ENCODE measurements at places on chromosomes 6 and 20.

GRCh38 chr6:141117874-141118273, 1014.9 kb upstream of the GJE1 start:
- no peak for DNase-seq

DNA sequence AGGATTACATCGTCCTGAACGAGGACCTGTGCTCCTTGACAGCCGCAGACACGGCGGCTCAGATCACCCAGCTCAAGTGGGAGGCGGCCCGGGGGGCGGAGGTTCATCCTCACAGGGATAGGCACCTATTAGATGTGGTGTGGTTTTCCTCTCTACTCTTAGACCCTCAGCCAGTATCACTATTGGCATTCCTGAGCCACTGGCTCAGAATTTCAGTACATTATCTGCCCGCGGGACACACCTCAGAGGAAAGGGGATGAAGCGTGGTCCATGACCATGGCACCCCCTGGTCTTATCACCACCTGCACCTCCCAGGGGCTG, 34.6 kb upstream of the HLA-G start:
- DNase-seq: no peak

GRCh38 chr20:48107560-48107959, 322.3 kb upstream of the SULF2 start:
- no peak for DNase-seq

- DNase-seq: no peak
Observed at GRCh38 chr20:35641743-35642142, 23.0 kb downstream of the CPNE1 start.

DNA sequence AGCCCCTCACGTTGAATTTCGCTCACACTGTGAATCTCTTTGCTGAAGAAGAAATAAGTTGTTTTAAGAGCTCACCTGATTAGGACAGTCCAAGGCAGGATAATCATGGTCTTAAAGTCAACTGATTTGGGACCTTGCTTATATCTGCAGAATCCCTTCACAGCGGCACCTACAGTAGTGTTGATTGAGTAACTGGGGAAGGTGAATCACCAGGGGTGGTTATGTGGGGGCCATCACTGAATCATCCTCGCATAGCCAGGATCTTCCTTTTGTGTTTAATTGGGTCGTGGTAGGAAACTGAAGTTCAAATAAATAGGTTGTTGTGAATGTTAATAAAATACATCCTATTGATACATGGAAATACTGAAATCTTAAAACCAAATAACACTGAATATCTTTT, 20.2 kb upstream of the MICA start:
- no peak for DNase-seq

DNA sequence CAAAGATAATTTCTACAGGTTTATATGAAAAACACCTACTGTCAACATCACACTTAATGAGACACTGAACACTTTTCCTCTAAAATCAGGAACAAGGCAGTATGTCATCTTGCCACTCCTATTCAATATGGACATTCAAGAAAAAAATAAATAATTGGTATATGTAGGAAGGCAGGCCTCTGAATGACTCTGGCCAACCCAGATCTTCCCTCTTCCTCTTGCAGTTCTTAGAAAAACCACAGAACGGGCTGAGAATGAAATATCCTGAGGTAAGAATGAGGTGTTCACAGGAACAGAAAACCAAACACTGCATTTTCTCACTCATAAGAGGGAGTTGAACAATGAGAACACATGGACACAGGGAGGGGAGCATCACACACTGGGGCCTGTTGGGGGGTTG, 1207.2 kb upstream of the CITED2 start:
- no peak for DNase-seq

DNA sequence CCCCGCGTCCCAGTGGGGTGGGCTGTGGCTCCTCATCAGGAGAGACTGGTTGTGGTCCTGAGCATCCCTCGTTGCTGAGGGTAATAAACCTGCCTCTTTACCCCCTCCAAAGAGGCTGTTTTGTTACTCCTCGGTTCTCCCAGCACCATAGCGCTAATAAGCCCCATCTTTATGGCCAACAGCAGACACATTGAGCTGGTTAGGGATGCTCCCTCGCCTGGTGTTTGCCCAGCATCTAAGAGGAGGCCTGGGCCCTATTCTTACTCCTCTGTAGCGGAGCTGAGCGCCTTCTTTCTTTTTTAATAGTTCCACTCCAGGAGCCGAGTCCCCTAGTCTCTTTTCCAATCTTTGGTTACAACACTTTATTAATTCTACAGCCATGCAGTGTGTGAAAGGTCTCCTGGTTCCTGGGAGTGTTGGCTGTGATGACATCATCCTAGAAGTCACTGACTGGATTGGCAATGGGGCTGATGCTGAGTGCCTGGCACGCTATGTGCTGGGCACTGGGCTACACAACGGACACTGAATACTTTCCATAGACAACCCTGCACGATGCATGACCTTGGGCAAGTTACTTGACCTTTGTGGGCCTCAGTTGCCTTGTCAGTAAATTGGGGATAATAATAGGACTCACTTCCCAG, 50.6 kb upstream of the CCDC167 start:
- no peak for DNase-seq

- DNase-seq: no peak
Observed at GRCh38 chr6:150775415-150776203, 89.9 kb upstream of the MTHFD1L start.

DNA sequence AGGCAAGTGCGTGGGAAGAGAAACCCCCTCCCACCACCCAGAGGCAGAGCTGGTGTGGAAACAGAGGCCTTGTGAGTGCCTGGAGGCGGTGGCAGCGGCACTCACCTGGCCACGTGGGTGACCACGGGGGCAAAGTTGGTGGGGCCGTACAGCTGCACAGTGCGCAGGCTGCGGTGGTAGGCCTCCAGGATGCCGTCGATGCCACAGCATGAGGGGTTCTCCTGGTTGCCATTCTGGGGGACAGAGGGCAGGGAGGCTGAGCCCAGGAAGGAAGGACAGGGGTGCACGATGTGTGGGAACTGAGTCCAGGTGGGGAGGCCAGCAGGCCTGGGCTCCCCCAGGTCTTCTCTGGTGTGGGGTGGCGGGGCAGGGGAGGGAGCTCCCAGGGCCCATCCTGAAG, 47.7 kb downstream of the RAB44 start:
- no peak for DNase-seq

- DNase-seq: peak; percentile 94
Observed at GRCh38 chr20:58890518-58891085, 38.1 kb downstream of the GNAS start.

GRCh38 chr6:142165227-142165626, 18.2 kb downstream of the VTA1 start:
- no peak for DNase-seq

GRCh38 chr6:119384444-119384843, 34.9 kb upstream of the MAN1A1 start:
- no peak for DNase-seq

DNA sequence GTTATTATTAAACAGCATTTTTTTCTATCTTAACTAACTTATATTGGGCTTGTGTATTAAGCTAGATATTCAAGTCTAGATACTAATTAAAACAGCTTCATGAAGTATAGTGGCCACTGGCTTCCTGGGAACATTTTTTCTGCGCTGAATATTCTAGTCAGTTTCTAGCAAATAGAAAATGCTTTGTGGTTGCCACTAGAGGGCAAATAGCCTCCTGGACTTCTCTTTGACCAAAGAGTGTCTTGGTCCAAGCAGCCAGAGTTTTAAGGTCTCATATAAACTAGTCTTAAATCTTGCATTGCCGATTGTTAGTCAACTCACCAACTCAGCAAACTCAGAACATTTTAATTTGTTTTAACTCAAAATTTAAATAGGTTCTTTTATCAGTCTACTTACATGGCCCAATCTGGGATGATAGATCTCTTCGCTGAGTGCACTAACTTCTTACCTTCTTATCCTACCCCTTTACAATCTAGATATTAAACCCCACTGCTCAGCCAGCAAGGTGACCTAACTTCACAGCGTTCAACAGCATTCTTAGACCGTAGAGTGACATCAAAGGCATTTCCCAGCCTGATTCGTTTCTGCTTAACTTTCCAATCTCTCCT, 24.6 kb upstream of the ID4 start:
- DNase-seq: no peak

DNA sequence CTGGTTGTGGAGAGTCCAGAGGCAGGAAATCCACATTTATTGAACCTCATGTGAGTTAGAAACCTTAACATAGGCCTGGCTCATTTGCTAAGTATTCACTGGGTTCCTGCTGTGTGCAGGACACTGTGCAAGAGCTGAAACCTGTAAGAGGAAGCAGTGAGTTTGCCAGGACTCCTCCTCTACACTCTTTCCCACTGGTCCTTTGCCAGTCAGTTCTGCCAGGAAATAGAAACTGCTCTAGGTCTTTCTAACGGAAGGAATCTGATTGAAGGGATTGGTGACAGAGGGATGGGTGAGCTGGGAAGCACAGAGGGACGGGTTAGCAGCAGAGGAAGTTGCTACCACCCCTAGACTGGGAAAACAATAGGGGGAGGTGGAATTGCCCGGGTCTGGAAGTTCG, 234.2 kb upstream of the ECI2 start:
- no peak for DNase-seq

- no peak for DNase-seq
Observed at GRCh38 chr6:32883789-32884188, 29.8 kb downstream of the PSMB9 start.

DNA sequence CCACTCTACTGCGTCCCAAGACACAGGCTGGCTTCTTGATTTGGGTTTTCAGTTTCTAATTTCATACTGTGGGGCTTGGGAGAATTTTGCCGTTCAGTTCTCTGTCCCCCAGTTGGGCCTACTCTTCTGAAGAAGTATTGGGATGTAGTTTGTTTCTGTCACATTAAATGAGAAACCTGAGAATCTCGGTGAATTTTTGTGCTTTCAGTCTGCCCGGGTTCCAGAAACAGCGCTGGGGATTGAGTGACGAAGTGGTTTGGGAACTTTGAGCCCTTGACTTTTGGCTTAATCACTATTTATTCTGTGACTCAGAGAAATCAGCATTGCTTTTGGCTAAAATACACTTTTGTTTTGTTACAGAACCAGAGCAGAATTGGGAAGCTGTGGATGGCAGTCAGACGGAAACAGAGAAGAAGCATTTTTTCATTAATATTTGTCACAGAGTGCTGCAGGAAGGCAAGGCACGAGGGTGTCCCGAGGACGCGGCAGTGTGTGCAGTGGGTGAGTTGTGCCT, 74.0 kb downstream of the IGF2R start:
- no peak for DNase-seq

- no peak for DNase-seq
Observed at GRCh38 chr6:46788791-46789190, 4.4 kb upstream of the MEP1A start.

DNA sequence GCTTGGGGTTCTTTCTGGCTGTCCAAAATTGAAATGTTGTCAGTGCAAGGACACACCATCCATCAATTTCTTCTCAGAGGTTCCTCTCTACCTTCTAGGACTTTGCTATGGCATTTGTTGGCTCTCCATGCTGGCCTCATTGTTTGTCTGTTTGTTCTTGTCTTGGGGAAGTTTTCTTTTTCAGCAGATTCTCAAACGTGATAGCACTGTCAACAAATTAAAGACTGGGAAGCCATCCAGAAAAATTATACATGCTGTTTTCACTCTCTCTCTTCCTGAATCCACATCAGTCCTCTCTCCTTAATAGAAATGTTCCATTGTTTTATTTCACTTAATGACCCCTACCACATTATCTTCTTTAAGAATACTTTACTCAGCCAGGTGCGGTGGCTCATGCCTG, 130.4 kb downstream of the PCSK2 start:
- DNase-seq: no peak

GRCh38 chr20:57053067-57053466, 213.4 kb downstream of the BMP7 start:
- DNase-seq: no peak

- DNase-seq: peak; percentile 90
Observed at GRCh38 chr6:26196846-26197635, 109.8 kb downstream of the HFE start.

DNA sequence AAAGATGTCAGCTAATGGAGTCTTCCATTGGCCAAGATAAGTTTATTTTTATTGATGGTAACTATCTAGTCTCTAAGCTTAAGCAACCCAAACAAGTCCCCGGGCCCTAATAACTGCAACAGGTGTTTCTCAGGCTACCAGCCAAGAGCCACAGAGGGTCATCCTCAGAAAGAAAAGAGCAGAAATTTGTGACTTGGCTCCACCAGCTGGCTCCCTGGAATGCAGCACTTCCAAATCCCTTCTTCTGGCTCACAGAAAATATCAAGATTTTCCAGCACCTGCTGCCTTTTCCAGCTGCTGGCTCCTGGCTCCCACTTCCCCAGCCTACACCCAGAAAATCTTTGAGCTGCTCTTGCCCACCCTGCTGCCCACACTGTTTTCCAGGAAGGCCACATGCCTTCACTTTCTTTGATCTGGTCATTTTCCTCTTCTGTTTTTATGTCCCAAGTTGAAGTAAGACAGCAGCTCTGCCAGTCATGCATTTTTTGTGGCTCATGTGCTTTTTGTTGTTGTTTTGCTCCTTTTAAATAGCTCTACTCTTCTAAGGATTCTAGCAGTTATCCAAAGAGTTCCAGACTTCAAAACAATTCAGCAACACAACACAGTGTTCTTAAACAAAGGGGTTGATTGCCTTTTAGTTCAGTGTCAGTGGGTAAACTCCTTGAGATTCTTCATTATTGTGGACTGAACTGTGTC, 151.0 kb upstream of the SMLR1 start:
- no peak for DNase-seq

GRCh38 chr6:17847203-17847760, 140.2 kb downstream of the KIF13A start:
- DNase-seq: no peak

DNA sequence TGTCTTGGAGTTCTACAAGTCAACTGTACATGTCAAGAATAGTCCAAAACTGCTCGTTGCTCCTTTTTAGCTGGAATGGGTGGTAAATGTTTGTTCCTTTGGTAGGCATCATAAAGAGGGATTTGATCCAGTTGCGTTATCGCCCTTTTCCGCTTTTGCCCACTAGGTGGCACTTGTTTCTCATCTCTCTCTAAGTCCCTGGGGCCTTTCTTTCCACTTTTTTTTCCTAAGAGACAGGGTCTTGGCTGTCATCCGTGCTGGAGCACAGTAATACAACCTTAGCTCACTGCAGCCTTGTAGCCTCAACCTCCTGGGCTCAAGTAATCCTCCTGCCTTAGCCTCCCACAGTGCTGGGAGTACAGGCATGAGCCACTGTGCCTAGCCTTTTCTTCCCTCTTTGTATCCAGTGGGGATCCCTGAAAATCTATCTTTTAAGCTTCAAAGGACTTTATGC, 20.7 kb downstream of the GTPBP2 start:
- DNase-seq: peak; percentile 40

- no peak for DNase-seq
Observed at GRCh38 chr20:21643417-21643816, 62.0 kb upstream of the PAX1 start.

DNA sequence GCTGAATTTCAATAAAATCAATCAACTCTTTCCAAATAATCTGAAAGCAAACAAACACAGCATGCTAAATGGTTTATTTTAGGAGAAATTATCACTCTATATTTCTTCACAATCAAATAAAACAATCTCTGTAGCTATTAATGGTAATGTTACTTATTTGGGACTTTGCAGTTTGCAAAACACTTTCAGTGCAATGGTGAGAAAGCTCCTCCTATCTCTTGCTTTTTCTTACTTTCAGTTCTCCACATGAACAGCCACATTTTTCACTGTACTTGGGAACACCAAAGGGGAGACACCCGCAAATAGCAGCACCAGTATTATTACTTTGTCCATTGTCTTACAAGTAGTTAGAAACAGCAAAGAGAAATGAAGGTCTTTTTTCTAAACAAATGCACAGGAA, 92.4 kb downstream of the DST start:
- no peak for DNase-seq

Measured in right kidney (tissue), 9 donors.